SJSA1 (cell line): ENCODE measurements at places on chromosomes 2 and 18.

DNA sequence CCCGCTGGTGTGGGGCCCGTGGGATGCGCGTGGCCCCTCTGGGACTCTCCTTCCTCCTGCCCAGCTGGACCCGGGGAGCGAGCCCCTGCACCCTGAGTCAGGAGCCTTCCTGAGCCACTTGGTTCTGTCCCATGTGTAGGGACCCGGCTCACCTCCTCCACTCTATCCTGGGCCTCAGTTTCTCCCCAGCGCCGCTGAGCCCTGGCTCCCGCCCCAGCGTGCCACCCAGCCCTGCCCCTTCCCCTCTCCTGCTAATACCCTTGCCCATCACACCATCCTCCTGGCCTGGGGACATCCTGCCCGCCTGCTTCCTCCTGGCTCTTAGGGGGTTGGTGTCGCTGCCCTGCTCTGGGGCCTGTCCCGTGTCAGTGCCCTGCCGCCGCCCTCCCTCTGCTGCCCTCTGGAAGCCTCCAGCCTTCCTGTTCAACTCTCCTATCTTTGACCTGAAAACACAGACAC is 24.8 kb downstream of the GPC1 start:
- DNase-seq: no peak

DNA sequence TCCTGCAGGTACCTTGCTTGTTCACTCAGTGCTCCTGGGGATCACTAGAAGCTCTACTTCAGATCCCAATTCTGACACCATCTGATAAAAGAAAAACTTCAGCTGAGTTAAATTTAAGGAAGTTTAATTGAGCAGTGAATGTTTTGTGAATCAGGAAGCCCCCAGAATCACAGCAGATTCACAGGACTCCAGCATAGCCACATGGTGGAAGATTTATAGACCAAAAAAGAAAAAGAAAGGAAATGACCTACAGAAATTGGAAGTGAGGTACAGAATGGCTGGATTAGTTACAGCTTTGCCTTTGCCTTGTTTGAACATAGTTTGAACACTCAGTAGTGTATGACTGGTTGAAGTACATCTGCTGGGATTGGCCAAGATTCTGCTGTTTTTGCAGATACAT is 182.7 kb upstream of the SCN7A start:
- no peak for DNase-seq

GRCh38 chr2:30145826-30146336 is 926 bp upstream of the YPEL5 start:
- DNase-seq: no peak

DNA sequence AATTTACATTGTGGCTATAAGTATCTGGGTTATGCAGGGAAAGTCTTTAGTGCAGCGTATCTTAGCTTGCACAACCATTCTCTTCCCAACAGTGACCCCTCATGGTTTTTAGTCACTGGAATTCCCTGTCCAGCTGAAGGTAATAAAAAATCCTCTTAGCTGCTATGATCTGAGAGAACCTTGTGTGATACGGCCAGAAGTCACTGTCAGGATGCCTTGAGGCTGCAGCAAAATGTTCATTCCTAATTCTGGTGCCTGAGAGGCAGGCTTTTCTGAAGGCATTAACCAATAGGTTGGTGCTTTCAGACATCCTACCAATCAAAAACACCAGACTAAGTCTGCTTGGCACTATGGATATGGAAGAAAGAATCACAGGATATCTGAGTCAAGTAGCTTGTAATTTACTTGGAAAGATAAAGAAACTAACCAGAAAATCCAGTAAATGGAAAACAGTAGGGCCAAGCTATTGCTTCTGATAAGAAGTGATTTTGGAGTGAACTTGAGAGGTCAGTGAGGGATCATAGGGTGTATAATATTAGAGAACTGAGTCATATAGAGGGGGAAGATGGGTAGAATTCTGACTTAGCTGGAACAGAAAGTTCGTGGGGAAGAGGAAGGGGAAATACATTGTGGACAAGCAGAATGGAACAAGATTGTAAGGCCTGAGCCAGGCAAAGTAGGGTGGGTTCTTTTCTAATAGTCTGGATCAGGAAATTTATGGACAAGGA is 89.0 kb upstream of the SLC14A2 start:
- no peak for DNase-seq

DNA sequence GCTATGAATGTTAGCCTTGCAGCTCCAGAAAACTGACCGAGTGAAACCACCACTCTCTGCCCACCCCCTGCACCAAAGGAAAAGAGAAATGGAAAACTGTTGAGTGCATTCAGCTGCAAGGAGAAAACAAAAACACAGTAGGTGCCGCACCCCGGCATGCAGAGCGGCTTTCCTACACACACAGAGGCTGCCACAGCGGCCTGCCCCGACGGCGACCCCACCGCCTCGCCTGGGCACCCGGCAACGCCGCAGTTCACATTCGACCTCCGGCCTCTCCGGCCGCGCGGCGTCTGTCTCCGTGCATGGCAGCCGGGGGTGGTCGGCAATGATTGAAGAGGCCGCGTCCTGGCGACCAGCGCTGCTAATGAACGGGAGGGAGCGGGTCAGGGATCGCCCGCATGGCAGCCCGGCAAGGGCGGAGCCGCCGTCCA is 417.1 kb upstream of the SALL3 start:
- no peak for DNase-seq

DNA sequence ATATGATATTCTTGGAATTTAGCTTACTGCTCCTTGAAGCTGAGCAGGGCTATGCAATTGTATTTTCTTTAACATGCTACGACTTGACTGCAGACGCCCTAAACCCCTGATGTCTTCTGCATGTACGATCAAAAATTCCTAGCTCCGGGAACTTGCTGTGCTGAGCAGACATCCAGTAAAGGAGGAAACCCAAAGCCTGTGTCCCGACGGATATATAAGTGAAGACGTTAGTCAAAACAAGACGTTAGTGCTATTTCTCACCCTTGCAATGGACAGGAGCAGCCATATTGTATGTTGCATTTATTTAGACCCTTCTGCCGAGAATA is 51.5 kb downstream of the SETBP1 start:
- no peak for DNase-seq

GRCh38 chr18:43236921-43237320 is 40.4 kb downstream of the SYT4 start:
- no peak for DNase-seq

- no peak for DNase-seq
Observed at GRCh38 chr2:39541011-39541930, 104.2 kb upstream of the MAP4K3 start.

- DNase-seq: no peak
Observed at GRCh38 chr2:168320267-168320666, 72.9 kb upstream of the STK39 start.

- DNase-seq: no peak
Observed at GRCh38 chr2:239311132-239312040, 89.4 kb downstream of the HDAC4 start.

- DNase-seq: no peak
Observed at GRCh38 chr2:236171181-236171679, 3.0 kb upstream of the GBX2 start.

DNA sequence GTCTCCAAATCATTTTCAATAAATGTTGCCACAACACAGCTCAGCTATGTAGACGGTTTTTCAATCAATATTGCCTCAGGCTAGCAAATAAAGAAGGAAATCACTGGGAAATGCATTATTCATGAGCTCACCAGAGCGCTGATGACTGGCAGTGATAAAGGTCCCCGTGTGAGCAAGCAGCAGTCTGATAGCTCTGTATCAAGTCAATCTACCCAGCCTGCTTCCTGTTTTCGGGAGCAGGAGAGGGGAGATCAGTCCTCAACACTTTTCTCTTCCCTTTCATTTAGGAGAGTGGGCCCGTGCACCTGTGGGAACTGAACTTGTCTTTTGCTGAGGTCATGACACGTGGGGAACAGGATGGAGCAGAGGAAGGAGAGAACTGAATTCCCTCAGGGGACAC is 253.9 kb upstream of the SIX2 start:
- DNase-seq: no peak

GRCh38 chr18:56200381-56200911 is 437.9 kb downstream of the TXNL1 start:
- DNase-seq: peak; percentile 69

GRCh38 chr18:77068321-77069312 is 64.0 kb downstream of the MBP start:
- peak; percentile 69 for DNase-seq

DNA sequence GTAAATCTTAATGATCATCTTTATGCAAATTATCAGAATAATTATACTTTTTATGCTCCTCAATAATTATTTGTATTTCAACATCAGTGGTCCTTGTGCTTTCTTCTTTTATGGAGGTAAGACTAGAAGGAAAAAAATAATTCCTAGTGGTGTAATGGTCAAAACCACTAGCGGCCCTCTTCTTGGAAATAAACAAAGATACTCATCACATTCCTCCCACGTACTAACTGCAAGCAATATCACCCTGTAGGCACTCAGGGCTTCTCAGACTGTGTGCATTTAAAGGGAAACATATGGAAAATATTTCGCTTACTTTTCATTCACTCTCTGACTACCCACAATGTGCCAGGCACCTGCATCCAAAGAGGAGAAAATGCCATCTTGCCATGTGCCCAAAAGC is 263.7 kb downstream of the DOK6 start:
- DNase-seq: no peak

DNA sequence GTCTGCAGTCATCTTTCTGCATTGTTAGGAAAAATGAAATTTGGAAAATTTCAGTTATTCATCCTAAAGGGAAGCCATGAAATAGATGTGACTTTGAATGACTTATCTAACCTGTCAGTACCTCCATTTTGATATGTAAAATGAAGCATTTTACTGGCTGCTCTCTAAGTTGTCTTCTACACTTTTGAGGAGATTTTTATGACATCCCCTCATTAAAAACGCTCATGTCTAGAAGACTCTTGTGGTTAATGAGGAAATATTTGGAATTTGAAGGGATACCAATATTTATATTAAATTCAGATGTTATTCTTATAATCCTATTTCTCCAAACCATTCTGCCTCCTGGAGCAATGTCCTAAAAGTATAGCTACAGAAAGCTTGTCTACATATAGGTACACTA is 73.8 kb upstream of the THUMPD2 start:
- no peak for DNase-seq

GRCh38 chr2:40760071-40760666 is 308.3 kb upstream of the SLC8A1 start:
- peak; percentile 56 for DNase-seq

DNA sequence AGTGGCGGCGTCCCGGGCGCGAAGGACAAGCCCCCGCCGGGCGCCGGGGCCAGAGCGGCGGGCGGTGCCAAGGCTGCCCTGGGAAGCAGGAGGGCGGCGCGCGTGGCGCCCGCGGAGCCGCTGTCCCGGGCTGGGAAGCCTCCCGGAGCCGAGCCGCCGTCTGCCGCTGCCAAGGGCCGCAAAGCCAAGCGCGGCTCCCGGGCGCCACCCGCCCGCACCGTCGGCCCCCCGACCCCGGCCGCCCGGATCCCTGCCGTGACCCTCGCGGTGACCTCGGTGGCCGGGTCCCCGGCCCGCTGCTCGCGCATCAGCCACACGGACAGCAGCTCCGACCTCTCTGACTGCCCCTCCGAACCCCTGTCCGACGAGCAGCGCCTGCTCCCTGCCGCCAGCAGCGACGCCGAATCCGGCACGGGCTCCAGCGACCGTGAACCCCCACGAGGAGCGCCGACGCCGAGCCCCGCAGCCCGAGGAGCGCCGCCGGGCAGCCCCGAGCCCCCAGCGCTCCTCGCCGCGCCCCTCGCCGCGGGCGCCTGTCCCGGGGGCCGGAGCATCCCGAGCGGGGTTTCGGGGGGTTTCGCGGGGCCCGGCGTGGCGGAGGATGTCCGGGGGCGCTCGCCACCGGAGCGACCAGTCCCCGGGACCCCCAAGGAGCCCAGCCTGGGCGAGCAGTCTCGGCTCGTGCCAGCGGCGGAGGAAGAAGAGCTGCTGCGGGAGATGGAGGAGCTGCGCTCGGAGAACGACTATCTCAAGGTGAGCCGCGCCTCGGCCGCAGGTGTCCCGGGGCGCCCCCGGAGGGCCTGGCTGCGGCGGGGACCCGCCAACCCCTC is 820 bp downstream of the MTCL1 start:
- DNase-seq: peak; percentile 11

- no peak for DNase-seq
Observed at GRCh38 chr2:229856413-229856812, 65.4 kb downstream of the TRIP12 start.

DNA sequence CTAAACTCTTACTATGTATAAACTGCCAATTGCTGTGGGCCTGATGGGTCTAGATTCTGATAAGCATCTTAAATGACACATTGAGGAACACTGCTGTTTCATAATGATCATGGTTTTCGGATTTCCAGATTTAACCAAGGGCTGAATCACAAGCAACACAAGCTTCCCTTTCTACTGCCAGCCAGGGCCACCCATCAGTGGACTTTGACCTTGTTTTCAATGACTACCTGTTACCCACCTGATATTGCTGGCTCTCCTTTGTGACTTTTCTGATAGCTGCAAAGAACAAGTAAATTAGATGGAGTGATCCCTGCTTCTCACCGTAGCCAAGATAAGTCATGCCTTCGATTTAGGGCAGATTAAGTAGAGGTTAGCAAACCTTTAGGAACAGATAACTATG is 259.0 kb downstream of the PAX3 start:
- DNase-seq: no peak

- no peak for DNase-seq
Observed at GRCh38 chr18:22475426-22476100, 57.8 kb upstream of the CTAGE1 start.

DNA sequence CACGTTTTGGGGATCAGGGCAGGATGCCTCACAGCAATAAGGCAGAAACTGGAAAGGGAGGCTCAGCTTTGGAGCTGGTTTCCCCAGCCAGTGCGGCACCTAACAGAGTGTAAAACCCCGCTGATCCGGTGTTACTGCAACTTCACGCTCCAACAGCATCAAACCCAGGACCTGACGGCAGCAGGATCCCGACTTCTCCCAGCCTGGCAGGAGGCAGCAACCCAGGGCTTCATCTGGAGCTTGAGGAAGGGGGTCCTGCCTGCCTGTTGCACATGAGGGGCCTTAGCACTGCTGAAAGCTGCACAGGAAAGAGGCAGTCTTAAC is 209.8 kb downstream of the MGAT5 start:
- DNase-seq: peak; percentile 16

DNA sequence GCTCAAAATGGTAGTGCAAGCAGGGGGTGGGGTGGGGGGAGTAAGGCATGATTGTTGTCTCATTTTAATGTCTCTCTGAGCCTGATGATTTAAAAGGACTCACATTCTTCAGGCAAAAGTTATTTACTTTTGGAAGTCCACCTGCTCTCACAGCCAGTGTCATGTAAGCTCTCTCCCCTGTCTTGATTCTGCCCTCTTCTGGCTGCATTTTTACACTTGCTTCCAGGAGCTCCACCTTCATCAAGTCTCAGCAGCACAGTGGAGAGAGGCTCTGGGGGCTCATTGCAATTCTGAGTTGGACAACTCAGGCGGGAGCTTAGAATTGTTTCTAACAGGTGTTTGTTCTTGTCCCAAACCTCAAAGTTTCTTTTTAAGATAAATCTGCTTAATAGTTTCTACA is 39.2 kb downstream of the GNAL start:
- no peak for DNase-seq

- DNase-seq: no peak
Observed at GRCh38 chr18:69402533-69402989, 1.9 kb downstream of the DOK6 start.

DNA sequence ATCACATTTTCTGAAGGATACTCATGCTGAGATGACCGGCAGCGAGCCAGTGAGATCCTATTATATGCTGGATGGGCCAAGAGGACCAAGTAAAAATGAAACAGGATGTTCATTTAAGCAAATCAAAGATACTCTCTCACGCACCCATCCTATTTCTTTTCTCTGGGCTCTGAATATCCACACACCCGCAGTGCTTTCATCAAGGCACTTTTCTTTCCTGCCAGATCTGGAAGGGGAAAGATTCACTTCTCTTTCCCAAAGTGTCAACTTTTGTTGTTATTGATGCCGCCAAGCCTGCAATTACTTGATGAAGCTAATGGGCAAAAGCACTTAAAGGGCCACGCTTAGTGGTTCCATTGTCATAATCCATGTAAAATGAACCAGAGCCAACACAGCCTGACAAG is 191.9 kb upstream of the CHAC2 start:
- no peak for DNase-seq
